Uterine smooth muscle cell (primary cell): ENCODE measurements at places on chromosomes 3 and 15. TPM values are rescaled to one million over a fixed set of nuclear protein-coding genes. Genes with fewer than 3 reads are reported as not detected.

Gene ZNF621
- 15.5 and 20.4 TPM in 2 replicates for total RNA-seq

Gene CACNA1D
- 0.33 and 1.5 TPM in 2 replicates for total RNA-seq

Gene TIGIT
- total RNA-seq = not detected in 2 replicates

Gene CCR1
- 0.87 and 2.7 TPM in 2 replicates for total RNA-seq

Gene IQCF5
- total RNA-seq = not detected in 2 replicates

Gene TM4SF18
- 0.22 and 0.37 TPM in 2 replicates for total RNA-seq

Gene RUVBL1
- 61.7 and 109 TPM in 2 replicates for total RNA-seq

Gene DLEC1
- total RNA-seq = 0.11 and 0.12 TPM in 2 replicates

Gene ALCAM
- total RNA-seq = 103 and 117 TPM in 2 replicates

Gene SEMA6D
- total RNA-seq = 4.2 and 4.5 TPM in 2 replicates
